Left lobe of liver (tissue), 2 donors: ENCODE measurements at places on chromosomes 6 and 20.

DNA sequence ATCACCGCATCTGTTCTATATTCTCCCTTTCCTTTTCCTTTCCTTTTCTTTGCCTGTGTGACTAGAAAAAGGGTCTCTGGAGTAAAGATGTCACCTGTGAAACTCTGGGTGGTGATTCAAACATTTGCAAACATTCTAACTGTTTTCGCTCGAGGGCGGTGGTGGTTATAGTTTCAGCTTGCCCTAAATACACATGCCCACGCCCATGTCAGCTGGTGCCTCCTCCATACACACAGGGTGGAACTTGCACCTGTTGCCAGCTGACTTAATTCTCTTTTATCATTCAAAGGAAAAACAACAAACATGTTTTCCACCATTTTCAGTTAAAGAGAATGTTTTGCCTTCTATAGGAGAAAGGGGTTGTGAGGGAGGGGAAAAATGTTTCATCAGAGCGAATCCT, 381.9 kb upstream of the ARID1B start:
- DNase-seq, result no peak

- no peak for DNase-seq
Observed at GRCh38 chr6:34867484-34867883, 20.4 kb downstream of the TAF11 start.

GRCh38 chr20:41183391-41183790, 46.0 kb downstream of the PLCG1 start:
- DNase-seq, result peak; percentile 38

GRCh38 chr6:107652526-107653182, 162.7 kb downstream of the SOBP start:
- no peak for DNase-seq

DNA sequence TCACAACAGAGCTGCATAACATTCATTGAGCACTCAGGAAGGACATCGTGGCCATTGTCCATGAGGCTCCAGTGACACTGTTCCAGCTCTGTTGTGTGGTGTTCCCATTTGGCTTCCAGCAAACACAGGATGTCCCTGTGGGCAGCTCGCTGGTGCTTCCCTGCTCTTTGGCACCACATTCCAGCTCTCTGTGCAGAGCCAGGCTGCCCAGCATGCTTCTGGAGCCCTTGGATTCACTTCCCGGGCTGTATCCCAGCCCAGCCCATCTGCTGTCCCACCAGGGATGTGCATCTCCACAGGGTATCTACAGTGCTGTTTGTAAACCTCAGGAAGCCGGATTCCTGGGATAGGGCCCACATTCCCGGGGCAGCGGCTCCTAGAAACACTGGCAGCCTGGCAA, 57.2 kb downstream of the CTCFL start:
- no peak for DNase-seq

DNA sequence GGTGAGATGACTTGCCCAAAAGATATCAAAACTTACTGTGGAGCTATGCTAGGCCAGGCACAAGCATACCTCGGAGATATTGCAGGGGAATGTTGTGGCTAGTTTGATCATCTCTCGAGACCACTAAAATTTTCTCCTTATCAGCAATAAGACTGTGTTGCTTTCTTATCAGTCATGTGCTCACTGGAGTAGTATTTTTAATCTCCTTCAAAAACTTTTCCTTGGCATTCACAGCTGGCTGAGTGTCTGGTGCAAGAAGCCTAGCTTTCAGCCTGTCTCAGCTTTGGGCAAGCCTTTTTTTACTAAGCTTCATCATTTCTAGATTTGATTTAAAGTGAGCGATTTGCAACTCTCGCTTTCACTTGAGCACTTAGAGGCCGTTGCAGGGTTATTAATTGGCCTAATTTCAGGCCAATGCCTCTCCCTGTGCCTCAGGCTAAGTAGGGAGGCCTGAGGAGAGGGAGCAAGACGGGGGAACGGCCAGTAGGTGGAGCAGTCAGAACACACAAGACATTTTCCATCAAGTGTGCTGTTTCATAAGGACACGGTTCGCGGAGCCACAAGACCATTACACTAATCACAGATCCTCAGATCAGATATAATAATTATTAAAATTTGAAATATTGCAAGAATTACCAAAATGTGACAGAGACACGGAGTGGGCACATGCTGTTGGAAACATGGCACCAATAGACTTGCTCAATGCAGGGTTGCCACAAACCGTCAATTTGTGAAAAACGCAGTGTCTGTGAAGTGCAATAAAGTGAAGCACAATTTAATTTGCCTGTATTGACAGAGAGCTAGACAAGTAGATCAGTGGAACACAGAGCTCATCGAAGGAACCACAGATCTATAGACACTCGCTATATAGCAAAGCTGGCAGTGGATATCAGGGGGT, 106.8 kb upstream of the SIRPG start:
- DNase-seq, result peak; percentile 76

GRCh38 chr6:144320741-144321140, 35.6 kb downstream of the UTRN start:
- DNase-seq, result no peak

DNA sequence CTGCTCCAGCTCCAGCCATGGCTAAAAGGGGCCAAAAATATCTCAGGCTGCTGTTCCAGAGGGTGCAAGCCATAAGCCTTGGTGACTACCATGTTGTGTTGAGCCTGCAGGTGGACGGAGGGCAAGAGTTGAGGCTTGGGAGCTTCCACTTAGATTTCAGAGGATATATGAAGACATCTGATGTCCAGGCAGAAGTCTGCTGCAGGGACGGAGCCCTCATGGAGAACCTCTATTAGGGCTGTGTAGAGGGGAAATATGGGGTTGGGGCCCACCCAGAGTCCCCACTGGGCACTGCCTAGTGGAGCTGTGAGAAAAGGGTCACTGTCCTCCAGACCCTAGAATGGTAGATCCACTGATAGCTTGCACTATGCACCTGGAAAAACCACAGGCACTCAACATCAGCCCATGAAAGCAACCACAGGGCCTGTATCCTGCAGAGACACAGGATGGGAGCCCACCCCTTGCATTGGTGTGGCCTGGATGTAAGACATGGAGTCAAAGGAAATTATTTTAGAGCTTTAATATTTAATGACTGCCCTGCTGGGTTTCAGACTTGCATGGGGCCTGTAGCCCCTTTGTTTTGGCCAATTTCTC, 70.5 kb downstream of the NINL start:
- no peak for DNase-seq

- no peak for DNase-seq
Observed at GRCh38 chr6:110687326-110687725, 127.9 kb downstream of the CDK19 start.

GRCh38 chr20:21235484-21236445, 67.4 kb upstream of the XRN2 start:
- DNase-seq, result peak; percentile 79
